ENCODE measurements at places on chromosomes 3 and 15. TPM values are rescaled to one million over a fixed set of nuclear protein-coding genes. Genes with fewer than 3 reads are reported as not detected.
A peak's percentile ranks its signal among the peaks of the same experiment; 100 is the strongest.

The ITIH1 gene
- total RNA-seq = not detected

DNA sequence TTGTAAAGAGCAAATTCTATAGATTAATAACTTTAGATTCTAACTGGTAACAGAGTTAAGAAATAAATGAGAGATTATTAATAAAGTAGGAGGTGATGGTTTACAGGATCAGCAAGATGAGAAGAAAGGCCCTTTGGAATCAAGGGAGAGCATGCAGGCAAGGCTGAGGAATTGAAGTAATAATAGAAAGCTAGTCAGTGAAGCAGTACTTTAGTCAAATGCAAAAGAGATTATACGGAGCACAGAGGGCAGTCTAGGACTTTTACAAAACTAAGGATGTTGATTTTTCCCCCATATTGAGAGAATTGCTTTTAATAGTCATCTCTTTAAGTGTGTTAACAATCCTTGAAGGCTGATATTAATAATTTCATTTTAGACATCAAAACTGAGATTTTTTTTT lies 146.4 kb downstream of the ROBO2 start:
- no peak overlapping the region for H3K4me3 ChIP-seq
- DNase-seq = no peak
- no peaks in the 10 kb centered on the region for H3K27me3 ChIP-seq
- H3K36me3 ChIP-seq = no peaks in the 10 kb centered on the region
- H3K4me1 ChIP-seq = peaks cover 16% of the 10 kb centered on the region

- peaks cover 7% of the 10 kb centered on the region for H3K36me3 ChIP-seq
- no peak overlapping the region for H3K4me3 ChIP-seq
- peaks cover 18% of the 10 kb centered on the region for H3K4me1 ChIP-seq
These were observed 229.7 kb upstream of the BHLHE40 start for GRCh38 chr3:4749567-4750002.

The ALDH1L1 gene
- total RNA-seq = 50.2 TPM

DNA sequence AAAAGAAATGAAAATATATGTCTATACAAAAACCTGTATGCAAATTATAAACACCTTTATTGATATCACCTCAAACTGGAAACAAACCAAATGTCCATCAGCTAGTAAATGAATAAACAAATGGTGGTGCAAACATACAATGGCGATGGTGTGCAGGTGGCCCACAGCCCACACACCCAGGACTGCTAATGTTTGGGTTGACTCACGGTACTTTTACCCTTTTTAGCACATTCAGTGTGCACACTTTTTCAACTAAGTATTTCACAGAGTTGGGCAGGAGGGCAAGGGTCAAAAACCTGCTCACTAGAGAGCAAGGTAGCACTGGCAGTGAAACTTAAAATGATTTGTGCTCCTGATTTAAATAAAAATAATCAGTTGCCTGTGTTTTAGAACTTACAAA lies 123.1 kb upstream of the BHLHE40 start:
- no peak for DNase-seq
- no peaks in the 10 kb centered on the region for H3K36me3 ChIP-seq
- H3K27ac ChIP-seq = no peak overlapping the region

The ITIH4 gene
- total RNA-seq = 50.6 TPM

The ZNF660 gene
- total RNA-seq = 3.8 TPM

GRCh38 chr3:188403404-188403803 lies 249.4 kb downstream of the LPP start:
- H3K36me3 ChIP-seq = peaks cover 13% of the 10 kb centered on the region
- H3K4me3 ChIP-seq = no peak overlapping the region
- H3K4me1 ChIP-seq = peaks cover 51% of the 10 kb centered on the region
- no peak for DNase-seq
- H3K27me3 ChIP-seq = no peaks in the 10 kb centered on the region

DNA sequence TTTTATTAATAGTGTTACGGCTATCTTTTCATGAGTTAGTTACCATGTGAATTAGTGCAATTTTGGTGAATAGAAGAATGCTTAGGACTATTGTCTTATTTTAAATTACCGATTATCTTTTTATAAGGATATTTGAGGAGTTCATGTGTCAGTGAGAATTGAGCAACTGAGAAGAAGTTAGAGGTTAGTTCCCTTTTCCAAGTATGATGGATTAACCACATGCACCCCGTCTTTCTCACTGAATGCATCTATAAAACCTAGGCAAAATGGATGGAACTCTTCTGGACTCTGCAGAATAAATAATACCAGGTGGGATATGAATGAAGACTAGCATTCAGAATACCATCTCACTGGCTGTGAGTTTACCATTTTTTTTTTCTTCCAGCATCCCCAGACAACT lies 74.3 kb downstream of the TCF12 start:
- no peak for DNase-seq
- H3K27me3 ChIP-seq = no peaks in the 10 kb centered on the region
- no peak overlapping the region for H3K27ac ChIP-seq
- H3K4me1 ChIP-seq = peaks cover 12% of the 10 kb centered on the region
- no peaks in the 10 kb centered on the region for H3K36me3 ChIP-seq
- no peak overlapping the region for H3K4me3 ChIP-seq

DNA sequence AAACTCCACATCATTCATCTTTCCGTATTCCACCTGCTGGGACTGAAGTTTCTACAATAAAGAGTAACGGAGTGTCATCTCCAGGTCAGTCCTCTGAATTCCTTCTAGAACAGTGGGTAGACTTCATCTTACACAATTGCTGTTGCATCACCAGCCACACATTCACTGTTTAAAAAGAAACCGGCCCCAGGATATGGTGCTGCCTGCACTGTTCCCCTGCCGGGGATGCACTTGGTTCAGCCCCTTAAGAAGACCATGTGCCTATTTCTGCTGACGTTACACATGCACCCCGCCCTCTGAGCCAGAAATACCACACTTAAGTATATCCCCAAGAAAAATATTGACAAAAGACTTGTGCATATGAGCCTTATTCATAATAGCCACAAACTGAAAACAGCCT lies 233.4 kb downstream of the FEZF2 start:
- no peak for DNase-seq
- no peak overlapping the region for H3K4me3 ChIP-seq
- H3K27me3 ChIP-seq = no peaks in the 10 kb centered on the region
- H3K27ac ChIP-seq = peak overlapping the region; percentile 58

DNA sequence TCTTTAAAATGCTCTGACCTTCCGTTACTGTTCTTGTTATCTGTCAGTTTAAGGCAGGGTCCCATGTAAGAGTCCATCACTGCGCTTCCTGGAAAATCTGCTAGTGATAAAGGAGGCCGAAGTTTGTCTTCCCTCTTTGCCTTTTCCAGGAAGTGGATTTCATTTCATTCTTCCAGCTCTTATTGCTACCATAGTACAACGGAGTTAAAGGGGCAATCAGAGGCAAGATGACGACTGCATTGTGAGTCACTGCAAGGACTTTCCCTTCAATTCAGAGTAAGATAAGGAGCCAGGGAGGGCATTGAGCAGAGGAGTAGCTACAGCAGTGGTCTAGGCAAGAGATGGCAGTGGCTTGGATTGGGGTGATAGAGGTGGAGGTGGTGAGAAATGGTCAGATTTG lies 17.2 kb upstream of the DET1 start:
- H3K4me1 ChIP-seq = no peaks in the 10 kb centered on the region
- DNase-seq = no peak
- H3K27ac ChIP-seq = no peak overlapping the region
- no peak overlapping the region for H3K4me3 ChIP-seq
- no peaks in the 10 kb centered on the region for H3K36me3 ChIP-seq

GRCh38 chr15:38220606-38221273 lies 31.9 kb upstream of the SPRED1 start:
- H3K27me3 ChIP-seq = no peaks in the 10 kb centered on the region
- DNase-seq = no peak
- H3K4me1 ChIP-seq = peaks cover 9% of the 10 kb centered on the region
- no peaks in the 10 kb centered on the region for H3K36me3 ChIP-seq

- no peaks in the 10 kb centered on the region for H3K4me1 ChIP-seq
- no peak overlapping the region for H3K27ac ChIP-seq
- no peaks in the 10 kb centered on the region for H3K27me3 ChIP-seq
- no peak overlapping the region for H3K4me3 ChIP-seq
- no peak for DNase-seq
These were observed 151.3 kb downstream of the CFAP20DC start for GRCh38 chr3:58898513-58898912.

DNA sequence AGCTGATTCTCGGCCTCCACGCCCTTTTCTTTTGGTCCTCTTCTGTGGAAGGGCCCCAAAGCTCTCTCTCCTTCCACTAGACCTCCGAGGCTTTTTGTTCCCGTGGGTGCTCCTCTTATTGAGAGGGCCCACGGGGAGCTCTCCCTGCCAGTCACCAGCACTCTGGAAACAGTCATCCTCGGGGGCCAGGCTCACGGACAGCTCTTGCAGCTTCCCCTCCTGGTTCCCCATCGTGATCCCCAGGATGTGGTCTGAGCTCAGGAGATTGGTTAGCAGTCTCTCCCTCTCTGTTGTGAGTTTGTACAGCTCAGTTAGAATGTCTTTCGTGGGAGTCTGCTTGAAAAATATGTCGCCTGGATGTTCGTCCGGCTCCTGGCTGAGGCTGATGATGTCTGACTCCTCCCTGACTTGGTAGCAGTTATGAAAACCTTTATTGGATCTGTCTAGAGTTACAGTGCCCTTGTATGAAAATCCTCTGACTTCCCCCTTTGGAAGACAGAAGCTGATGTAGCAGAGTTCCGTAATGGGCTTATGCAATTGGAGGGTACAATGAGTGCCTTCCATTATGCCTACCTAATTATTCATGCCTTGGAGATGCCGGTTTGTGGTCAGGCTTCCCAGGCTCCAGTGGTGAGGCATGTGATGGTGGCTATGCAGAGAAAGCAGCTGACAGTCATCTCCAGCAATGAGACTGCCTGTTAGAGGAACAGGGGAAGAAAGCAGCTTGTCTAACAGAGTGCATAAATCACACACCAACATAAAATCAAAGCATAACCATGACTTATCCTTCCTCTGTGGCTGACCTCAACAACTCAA lies 40.0 kb downstream of the FMN1 start:
- no peaks in the 10 kb centered on the region for H3K27me3 ChIP-seq
- no peaks in the 10 kb centered on the region for H3K36me3 ChIP-seq
- no peaks in the 10 kb centered on the region for H3K4me1 ChIP-seq
- no peak for DNase-seq
- H3K4me3 ChIP-seq = peak overlapping the region; percentile 56

The PPP1R14D gene
- not detected for total RNA-seq

DNA sequence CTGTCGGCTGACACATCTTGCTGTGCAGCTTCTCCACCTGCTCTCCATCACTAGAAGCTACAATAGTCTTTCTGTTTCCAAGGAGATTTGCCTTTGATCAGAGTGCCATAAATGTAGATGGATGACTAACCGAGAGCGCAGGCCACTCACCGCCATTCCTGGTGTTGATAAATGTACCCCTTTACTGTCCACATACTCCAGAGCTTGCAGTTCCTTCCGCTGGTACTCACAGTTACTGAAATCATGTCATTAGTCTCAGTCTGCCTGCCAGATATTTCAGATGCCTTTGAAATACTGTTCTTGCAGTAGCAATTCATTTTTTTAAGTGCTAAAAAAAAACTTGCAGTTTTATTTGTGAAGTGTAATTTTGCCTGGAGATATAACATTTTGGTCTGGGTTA lies 72.3 kb downstream of the BLM start:
- H3K27me3 ChIP-seq = no peaks in the 10 kb centered on the region
- no peak for DNase-seq
- H3K36me3 ChIP-seq = no peaks in the 10 kb centered on the region
- H3K27ac ChIP-seq = no peak overlapping the region

DNA sequence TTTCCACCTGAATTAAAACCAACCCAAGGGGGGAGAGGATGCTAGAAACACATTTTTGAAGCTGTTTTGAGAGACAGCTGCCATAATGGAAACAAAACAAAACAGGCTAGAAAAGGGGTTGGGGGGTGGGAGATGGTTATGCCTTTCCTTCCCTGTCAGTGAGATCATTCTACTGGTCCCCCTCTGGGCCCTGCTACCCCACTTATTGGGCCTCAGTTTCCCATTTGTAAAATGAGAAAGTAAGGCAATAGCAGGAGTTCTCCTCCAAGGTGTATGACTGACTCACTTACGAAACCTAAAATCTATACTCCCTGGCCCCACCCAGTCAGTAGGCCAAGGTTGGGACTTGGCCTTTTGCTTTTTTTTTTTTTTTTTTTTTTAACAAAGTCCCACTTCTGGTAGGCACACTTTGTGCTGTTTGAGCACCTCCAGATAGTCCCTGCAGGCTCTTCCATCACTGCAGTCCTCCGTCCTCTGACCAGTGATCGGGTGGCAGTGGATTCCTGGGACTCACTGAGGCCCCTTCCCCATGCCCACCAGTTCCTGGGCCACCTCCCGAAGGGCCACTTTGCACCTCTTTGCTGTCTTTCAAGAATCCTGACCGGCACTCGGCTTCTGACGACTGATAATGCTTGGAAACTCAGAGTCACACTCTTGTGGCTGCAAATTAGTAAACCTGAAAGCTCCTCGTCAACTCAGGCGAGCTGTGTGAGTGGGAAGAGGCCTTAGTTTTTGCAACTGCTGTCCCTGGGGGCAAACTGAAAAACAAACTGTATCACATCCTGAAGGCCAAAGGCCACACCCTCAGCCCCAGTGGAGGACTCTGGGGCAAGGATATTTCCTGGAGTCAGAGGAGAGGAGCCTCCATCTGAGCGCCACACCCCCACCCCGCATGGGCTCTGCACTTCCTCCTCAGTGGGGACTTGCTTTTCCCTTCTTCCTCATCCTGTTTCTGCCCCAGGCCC lies 6.7 kb upstream of the PSTPIP1 start:
- no peak overlapping the region for H3K27ac ChIP-seq
- no peaks in the 10 kb centered on the region for H3K27me3 ChIP-seq
- H3K4me1 ChIP-seq = peaks cover 5% of the 10 kb centered on the region
- no peak for DNase-seq
- H3K36me3 ChIP-seq = no peaks in the 10 kb centered on the region

The TMEM207 gene
- total RNA-seq = not detected

The C3orf38 gene
- 20.8 TPM for total RNA-seq

The CCDC54 gene
- not detected for total RNA-seq

DNA sequence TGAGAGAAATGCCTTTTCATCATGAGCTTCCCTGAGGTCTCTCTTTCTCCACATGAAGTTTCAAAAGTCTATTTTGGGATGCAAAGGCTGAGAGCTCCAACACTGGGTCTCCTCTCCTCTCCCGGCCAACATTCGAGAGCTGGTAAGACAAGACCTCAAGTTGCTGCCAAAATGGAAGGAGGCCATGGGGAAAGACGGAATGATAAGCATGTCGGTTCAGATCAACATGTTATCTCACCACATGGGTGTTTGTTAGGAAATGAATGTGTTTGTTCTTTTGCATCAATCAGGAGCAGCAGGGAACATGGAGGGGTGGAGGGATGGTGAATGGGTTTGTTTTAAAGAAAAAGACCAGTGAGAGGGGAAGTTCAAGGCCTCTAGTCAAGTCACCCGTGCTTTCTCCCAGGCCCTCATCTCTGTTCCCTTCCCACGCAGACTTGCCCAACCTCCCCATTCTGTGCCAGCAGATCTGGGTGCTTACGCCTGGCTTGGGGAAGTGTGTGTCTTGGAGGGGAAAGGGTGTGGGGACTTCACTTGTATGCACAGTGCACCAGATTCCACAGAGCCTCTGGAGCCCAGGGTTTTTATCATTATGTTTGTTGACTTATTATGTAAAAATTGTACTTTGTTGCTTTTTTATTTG lies 23.5 kb upstream of the ATP10A start:
- H3K27me3 ChIP-seq = no peaks in the 10 kb centered on the region
- H3K27ac ChIP-seq = peak overlapping the region; percentile 37
- peaks cover 24% of the 10 kb centered on the region for H3K4me1 ChIP-seq
- no peak overlapping the region for H3K4me3 ChIP-seq
- no peaks in the 10 kb centered on the region for H3K36me3 ChIP-seq

- H3K27me3 ChIP-seq = no peaks in the 10 kb centered on the region
- no peaks in the 10 kb centered on the region for H3K4me1 ChIP-seq
- H3K4me3 ChIP-seq = no peak overlapping the region
- no peaks in the 10 kb centered on the region for H3K36me3 ChIP-seq
- no peak for DNase-seq
- no peak overlapping the region for H3K27ac ChIP-seq
These were observed 33.3 kb upstream of the FGD5 start for GRCh38 chr3:14785207-14786155.
